ENCODE measurements at places on chromosomes 1 and 21. TPM values are rescaled to one million over a fixed set of nuclear protein-coding genes. Genes with fewer than 3 reads are reported as not detected.

- no peak for DNase-seq
Observed at GRCh38 chr1:65063025-65063424, 85.0 kb upstream of the AK4 start.

GRCh38 chr1:151934048-151934493 is 24.8 kb upstream of the THEM4 start:
- DNase-seq: peak; percentile 22

DNA sequence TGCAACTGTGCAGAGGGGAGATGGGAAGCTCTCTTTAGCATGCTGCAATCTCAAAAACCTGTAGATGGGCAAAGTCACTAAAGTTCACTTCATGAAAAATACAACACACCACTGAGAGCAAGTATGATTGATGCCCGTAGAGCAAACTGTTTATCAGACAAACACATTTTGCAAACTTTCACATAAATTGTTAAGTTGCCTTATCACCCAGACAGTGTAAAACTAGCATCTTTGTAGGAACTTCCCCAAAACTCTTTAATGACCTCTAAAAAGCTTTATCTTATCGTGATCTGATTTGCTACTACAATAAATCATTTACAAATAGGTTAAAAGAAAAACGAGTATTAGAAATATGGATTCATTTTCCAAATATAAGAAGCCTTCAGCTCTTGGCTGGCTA is 391.0 kb downstream of the LMO4 start:
- no peak for DNase-seq

DNA sequence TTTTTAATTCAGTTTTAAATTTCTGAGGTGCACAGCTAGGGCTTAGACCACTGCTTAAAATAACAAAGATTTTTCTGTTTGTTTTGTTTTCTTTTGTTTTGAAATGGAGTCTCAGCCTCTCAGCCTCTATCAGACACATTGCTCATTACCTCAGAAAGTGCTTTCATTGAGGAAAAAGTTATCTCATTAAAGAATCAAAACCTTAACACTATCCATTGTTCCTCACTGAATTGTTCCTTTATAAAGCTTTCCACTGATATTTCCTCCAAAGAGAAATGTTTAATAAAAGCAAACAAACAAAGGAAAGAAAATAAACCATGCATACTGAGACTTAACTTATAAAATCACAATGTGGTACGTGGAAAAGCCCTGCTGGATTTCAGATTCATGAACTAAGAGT is 63.8 kb downstream of the SIPA1L2 start:
- no peak for DNase-seq

DNA sequence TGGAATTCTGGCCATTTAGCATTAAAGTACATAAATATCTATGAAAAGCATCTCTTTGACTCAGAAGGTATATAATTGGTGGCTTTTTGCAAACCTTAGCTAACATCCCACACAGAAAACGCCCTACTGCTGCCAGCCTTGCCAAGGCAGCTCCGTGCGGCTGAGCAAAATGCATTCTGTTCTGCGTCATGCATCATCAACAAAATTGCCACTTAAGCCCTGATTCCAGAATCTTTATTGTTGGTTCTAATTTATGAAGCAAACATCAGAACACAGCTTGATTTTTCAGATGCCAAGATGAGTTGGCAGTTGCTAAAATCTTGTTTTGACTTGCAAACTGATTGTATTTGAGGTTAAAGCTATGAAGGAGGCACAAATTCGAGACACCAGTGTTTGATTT is 314.9 kb upstream of the DEPDC1 start:
- no peak for DNase-seq

GRCh38 chr1:207988326-207989165 is 77.6 kb upstream of the CD34 start:
- no peak for DNase-seq

DNA sequence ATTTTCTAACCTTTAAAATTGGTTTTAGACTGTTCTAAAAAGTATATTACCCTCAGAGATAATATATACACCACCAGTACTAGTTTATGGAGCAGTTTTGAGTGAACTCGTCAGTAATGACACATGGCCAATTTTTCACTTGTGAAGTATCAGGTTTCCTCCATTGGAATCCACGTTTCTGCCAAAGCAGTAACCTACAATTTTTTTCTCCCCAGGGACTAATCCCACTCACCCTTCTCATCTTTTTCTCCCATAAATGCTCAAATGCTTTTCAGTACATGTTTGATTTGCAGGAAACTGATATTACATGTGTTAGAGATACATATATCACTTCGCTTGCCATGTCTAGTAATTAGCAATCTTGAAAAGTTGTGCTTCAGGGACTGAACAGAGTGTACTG is 94.1 kb downstream of the COL24A1 start:
- no peak for DNase-seq

- DNase-seq: no peak
Observed at GRCh38 chr1:218869276-218869675, 304.4 kb upstream of the LYPLAL1 start.

GRCh38 chr1:234987415-234988154 is 141.1 kb downstream of the TOMM20 start:
- DNase-seq: peak; percentile 97

DNA sequence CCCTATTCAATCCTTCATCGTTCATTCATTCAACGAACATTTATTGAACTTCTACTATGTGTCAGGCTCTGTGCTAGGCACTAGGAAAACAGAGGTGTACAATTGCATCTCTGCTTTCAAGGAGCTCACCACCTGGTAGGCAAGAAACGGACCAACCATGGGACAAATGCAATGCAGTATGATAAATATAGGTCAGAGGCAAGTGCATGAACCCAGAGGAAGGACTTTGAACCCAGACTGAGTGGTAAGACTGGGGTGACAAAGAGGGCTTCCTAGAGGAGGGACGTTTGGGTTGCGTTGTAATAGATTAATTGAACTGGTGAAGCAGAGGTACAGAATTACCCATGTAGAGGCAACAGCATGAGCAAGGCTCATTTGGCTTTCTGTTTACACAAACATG is 16.4 kb downstream of the CD2 start:
- no peak for DNase-seq

GRCh38 chr21:16279731-16280581 is 550.2 kb downstream of the USP25 start:
- DNase-seq: no peak

DNA sequence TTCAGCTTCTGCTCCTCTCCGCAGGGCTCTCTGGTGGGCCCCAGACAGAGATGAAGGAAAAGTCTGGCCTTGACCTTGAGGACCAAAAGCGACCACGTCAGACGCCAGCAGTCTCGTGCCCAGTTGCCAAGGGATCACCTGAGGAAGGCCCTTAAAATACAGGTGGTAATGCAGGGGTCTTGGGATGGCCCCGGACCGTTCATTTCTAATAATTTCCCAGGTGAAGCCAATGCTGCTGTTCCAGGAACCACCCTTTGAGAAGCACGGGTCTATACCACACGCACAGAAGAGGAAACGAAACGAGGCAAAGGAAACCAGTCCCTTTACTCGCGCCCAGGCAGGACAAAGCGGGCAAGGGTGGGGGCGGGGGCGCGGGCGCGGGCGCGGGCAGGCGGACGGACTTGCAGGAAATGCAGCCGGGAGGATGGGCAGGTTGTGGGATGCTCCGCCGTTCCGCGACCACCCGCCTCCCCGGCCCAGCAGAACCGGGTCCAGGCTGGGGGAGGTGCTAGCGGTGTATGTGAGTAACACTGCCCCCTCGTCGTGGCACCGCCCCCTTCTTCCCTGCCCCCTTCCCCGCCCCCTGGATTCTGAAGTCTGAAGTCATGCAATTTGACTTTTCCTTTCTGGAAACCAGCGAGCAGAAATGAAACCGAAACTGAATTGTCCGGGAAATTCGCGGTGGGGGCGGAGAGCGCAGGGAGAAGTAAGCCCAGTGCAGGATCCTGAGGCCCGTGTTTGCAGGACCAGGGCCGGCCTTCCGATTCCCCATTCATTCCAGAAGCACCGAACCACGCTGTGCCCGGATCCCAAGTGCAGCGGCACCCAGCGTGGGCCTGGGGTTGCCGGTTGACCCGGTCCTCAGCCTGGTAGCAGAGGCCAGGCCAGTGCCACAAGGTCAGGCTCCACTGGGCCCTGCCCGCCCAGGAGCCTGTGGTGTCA is 5.8 kb upstream of the MX1 start:
- DNase-seq: peak; percentile 64

- DNase-seq: no peak
Observed at GRCh38 chr21:34606051-34606450, 8.9 kb downstream of the RCAN1 start.

DNA sequence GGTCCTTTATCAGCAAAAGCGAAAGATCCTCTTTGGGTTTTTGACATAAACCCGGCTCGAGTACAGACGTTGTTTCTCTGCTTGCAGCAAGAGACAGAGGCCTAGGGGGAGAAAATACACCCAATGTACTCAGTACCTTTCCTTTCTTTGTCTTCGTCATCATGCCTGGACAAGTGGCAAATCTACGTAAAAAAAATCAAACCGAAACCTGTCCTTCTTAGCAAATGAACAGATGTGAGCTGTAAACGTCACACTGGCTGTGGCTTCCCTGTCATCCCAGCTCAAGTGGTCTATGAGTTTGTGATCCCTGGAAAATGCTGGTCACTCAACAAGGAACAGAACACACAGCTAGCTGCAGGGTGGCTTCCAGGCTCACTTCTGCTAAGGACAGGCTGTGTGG is 39.9 kb downstream of the STPG1 start:
- no peak for DNase-seq

DNA sequence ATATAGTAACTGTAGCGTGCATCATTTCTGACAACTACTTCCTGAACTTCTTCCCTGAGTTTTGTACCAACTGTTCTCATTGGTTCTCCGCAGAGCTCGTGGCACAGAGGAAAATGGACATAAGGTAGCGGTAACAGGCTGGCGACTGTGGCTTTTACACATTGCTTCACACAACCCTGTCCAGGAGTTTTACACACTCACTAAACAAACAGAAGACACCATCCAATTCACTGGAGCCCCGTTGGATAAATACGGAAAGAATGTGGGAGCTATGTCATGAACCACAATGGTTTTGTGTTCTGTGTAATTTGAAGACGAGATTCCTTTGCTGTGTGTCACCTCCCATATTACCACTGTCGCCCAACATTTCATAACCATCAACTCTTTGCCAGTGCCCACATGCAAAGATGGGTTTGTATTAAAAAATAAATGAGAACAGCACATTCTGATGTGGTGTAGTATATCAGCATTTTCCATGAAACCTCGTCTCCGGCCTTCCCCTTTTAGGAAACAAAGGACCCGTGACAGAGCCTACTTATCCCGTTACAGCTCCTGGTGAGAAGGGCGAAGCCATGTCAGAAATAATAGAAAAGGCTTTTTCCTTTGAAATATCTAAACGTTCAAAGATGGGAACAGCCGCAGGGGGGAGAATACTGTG is 47.4 kb upstream of the ENAH start:
- peak; percentile 27 for DNase-seq

The OR10Z1 gene
- not detected for total RNA-seq

The OR2T35 gene
- total RNA-seq: not detected

The SLC30A2 gene
- total RNA-seq: not detected

The OR2L2 gene
- not detected for total RNA-seq

The ACKR1 gene
- total RNA-seq: not detected

The LCK gene
- 0.26 TPM for total RNA-seq

The CDA gene
- 0.67 TPM for total RNA-seq

The TMEM61 gene
- not detected for total RNA-seq

The GJA8 gene
- not detected for total RNA-seq

Measured in pulmonary artery endothelial cell (primary cell).